ENCODE measurements at places on chromosomes 5 and 9.

GRCh38 chr9:87350915-87351314 is 146.8 kb upstream of the DAPK1 start:
- peak; percentile 34 for DNase-seq

- no peak for DNase-seq
Measured at GRCh38 chr5:124235576-124235975, 510.9 kb downstream of the ZNF608 start.

GRCh38 chr5:14155075-14155474 is 11.9 kb downstream of the TRIO start:
- no peak for DNase-seq

GRCh38 chr5:88142886-88143692 is 125.6 kb downstream of the TMEM161B start:
- DNase-seq = peak; percentile 43

GRCh38 chr5:157308836-157309465 is 43.0 kb downstream of the CYFIP2 start:
- DNase-seq = peak; percentile 79

DNA sequence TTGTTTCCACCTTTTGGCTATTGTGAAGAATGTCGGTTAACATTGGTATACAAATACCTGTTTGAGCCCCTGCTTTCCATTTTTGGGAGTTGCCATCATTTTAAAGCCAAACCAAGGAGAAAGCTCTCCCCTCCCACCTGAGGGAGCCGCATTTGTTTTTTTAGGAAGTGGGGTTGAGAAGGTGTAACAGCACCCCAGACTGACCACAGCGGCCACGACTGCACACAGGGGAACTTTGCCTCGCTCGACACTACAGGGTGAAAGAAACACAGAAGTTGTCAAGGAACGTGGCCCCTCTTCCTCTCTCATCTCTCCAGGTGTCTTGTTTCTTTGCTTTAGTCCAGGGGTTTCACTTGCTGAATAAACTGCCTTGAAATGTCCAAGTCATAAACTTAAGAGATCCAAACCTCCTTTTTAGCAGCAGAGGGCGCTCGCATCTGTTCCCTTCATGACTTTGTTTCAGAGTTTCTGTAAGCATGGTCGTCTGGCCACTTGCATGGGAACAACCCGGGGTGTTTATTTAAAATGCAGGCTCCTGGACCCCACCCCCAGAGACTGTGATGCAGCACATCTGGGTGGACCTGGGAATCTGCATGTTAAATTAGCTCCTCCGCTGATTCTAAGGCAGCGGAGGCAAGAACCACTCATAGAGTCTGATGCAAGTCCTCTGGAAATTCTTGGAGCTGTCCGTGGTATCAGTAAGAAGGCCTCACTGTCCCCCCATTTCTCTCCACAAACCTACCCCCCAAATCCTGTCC is 2.1 kb upstream of the TTLL11 start:
- peak; percentile 79 for DNase-seq

DNA sequence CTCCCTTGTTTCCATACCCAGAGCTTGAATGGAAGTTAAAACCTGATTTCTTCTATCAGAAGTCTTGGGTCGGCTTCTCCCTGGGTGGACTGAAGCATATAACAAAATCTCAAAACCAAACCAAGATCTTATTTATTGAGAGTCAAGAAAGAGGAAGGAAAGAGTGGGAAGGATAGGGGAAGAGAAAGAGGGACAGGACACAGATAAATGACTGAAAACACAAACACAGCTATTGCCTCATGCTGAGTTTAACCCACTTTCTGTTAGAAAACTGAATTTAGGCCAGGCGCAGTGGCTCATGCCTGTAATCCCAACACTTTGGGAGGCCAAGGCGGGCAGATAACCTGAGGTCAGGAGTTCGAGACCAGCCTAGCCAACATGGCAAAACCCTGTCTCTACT is 92.9 kb downstream of the PALM2AKAP2 start:
- DNase-seq = no peak

GRCh38 chr9:71763832-71764231 is 4.5 kb downstream of the CEMIP2 start:
- peak; percentile 59 for DNase-seq

- peak; percentile 40 for DNase-seq
Measured at GRCh38 chr5:126044111-126044668, 379.0 kb upstream of the GRAMD2B start.

GRCh38 chr9:94002316-94003140 is 47.4 kb upstream of the BARX1 start:
- DNase-seq = peak; percentile 47
